ENCODE measurements at places on chromosomes 2 and 18. TPM values are rescaled to one million over a fixed set of nuclear protein-coding genes. Genes with fewer than 3 reads are reported as not detected.

HAAO gene
- total RNA-seq, result 14.8 TPM

EPHA4 gene
- 25.8 TPM for total RNA-seq

DNA sequence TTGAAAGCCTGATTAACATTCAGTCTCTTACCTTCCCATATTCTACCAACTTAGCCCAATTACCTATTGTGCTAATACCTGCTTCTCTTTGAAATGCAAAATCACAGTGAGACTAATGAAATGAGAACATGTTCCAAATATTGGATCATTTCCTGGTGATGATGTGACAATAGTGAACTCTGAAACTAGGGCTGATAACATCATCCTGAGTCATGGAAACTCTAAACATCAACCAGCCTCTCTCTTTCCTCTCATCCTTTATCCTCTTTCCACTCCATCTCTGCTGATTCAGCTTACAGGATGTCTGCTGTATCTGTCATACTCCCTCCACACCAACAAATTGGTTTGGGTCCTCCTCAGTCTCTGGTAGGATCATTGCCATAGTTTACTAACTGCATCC is 98.8 kb upstream of the NCKAP5 start:
- DNase-seq, result no peak

DNA sequence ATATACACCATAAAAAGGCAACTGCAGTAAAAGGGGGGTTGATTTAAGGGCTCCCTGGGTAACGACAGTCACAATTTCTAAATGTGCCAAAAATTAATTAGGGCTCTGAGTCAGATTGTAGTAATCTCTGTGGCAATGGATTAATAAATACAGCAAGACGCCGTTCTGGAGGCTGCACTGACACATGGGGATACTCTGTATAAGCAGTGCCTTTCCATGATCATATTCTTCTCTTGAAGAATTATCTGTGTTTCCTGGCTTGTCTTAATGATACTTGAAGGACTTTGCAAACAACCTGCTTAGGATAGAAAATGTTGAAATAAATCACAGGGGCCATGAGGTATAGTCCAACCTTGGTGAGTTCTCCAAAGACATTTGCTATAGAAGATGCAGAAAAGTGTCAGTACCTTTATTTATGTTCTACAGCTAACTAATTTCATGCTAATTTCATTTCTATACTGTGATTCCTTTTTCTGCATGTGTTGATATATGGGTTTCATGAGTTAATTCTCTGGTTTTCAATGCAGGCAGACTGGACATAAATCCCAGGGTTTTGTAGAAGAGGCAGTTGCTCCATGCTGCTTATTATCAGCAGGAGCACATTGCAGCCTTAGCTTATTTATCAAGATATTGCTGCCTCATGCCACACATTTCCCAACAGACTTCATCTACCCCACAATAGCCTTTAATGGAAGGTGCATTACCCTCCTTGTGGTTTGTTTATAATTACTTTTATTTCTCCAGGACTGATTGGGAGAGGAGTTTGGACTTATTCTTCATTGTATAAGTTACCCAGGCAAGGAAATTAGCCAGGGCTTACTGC is 54.8 kb downstream of the HNMT start:
- DNase-seq, result no peak

- DNase-seq, result no peak
Observed at GRCh38 chr2:151765760-151766410, 31.6 kb upstream of the NEB start.
